ENCODE measurements at places on chromosomes 1 and 21.
A peak's percentile ranks its signal among the peaks of the same experiment; 100 is the strongest.

DNA sequence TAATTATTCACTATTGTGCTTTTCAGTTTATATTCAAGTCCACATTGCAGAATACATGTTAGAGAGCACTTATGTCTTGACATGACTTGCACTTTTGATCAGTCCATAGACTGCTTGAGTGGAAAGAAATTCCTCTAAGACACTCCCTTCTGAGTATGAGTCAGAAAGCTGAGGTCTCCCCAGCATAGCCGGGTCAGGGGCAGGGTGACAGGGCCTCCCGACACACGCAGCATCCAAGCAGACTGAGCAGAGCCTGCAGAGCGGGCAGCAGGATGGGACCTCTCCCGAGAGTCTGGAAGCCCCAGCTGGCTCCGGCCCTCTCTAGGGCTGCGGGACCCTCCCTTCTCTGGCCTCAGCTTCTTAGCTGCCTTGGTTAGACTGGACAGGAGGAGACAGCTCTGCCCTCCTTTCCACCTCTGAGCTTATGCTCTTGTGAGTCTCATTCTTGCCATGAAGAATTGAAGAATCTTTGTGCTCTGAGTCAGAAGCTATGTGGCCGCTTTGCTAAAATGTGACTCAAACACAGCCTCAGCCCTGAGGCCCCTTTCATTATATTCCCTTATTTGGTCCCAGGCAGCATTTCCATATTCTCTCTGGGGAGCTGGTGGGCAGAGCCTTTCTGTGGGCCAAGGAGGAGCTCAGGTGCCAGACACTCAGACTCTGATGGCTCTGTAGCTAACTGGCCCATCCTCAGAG, 11.2 kb upstream of the CAPN2 start:
- DNase-seq: peak; percentile 85

GRCh38 chr1:64343105-64343822, 126.7 kb upstream of the CACHD1 start:
- peak; percentile 77 for DNase-seq

DNA sequence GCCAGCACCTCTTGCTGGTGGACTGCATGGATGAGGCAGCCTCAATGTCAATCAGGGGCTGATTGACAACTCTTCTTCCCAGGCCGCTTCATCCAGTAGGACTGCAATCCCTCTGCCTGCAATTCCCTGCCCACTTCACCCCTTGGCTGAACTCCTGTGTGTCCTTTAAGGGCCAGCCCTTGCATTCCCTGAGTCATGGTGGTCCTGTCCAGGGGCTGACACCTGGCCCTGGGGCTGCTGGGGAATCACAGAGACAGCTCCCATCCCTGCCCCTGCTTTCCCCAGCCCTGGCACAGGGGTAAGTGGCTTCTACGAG, 4.6 kb upstream of the EPS8L3 start:
- DNase-seq: no peak

DNA sequence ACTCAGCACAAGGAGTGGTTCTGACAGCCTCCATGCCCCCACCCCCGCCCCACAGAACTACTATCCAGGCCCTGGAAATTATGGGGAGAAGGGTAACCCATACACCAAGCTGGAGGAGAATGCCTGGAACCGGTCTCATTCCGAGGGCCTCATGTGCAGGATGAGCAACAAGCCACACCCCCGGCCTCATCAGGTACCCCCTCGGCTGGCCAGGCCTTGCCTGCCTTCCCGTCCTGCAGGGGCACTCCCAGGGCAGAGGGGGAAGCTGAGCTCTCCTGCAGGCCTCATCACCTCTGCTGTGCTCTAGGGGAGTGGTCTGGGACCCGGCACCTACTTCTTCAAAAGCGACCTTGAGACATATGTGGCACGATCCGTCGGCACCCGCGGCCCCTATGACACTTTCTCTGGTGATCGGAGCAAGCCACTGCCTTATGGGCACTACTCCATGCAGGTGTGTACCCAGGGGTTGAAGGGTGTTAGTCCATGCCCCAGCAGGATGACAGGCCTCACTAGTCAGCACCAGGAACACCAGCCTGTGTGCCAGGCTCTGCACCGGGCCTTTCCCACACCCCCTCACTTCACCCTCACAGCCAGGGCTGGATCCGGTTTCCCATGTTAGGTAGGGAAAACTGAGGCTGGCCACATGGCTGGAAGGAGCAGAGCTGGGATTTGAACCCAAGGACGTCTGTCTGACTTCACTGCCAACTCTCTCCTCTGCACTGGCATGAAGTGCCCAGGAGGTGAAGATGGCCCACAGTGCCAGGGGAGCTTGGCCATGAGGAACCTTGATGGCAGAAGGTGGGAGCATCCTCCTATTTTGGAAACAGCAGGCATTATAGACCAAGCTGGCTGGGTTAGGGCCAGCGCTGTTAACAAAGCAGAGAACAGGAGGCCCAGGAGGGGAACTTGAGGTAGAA, 10.9 kb upstream of the TTC22 start:
- no peak for DNase-seq

DNA sequence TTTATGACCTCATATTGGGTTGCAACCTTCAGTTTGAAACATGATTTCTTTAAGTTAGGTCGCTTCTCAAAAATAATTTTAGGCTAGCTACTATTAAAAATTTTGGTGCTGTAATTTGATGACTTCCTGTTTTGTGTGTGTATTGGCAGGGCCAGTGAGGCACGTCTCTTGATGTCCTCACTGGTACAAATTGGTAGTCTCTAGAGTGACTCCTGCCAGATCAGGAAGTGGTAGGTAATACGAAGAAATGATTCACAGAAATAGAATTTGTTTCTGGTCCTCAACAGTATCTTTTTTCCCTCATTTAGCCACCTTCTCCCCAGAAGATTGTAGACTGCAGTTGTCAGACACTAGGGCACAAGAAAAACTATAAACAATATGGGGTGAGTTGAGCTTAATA, 120.9 kb upstream of the KIAA1614 start:
- no peak for DNase-seq

DNA sequence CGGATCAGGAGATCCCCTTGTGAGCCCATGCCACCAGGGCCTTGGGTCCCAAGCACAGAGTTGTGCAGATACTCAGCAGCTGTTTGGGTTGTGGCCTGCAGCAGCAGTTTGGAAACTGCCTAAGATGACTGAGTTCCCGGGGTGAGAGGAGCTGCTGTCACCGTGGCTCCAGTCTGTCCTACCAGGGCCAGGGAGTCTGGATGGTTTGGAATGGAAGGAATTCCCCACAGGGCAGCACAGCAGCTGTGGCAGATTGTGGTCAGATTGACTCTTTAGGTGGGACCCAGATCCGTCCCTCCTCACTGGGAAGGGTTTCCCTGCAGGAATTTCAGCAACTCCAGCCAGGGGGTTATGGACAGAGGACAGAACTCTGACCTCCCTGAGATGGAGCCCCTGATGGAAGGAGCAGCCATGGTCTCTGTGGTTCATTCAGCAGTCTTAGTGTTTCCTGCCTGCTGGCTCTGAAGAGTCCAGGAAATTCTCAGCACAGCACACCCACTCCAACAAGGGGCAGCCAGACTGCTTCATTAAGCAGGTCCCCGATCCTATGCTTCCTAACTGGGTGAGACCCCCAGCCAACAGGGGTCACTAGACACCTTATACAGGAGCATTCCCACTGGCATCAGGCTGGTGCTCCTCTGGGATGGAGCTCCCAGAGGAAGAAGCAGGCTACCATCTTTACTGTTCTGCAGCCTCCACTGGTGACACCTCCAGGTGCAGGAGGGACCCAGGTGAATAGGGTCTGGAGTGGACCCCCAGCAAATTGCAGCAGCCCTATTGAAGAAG, 51.5 kb upstream of the TNFSF4 start:
- DNase-seq: peak; percentile 52

DNA sequence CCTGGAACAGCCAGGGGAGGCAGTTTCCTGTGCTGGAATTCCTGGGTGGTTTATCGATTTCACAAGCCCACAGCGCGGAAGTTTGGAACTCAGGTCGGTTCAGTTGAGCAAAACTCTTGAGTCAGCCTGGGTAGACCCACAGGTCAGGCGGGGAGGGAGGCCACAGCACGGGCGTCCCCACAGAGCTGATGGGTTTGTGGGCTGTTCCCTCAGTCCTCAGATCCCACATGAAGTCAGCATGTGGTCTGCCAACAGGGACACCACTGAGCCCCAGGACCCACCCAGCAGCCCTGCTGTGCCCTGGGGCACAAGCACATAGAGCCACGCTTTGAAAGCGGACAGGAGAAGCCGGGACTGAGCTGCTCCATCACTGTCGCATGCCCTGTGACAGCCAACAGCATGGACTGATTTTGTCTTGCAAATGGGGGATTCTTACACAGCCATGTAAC, 17.4 kb downstream of the BMP8A start:
- DNase-seq: peak; percentile 38

- DNase-seq: no peak
Measured at GRCh38 chr1:81308191-81308590, 492.5 kb upstream of the ADGRL2 start.

DNA sequence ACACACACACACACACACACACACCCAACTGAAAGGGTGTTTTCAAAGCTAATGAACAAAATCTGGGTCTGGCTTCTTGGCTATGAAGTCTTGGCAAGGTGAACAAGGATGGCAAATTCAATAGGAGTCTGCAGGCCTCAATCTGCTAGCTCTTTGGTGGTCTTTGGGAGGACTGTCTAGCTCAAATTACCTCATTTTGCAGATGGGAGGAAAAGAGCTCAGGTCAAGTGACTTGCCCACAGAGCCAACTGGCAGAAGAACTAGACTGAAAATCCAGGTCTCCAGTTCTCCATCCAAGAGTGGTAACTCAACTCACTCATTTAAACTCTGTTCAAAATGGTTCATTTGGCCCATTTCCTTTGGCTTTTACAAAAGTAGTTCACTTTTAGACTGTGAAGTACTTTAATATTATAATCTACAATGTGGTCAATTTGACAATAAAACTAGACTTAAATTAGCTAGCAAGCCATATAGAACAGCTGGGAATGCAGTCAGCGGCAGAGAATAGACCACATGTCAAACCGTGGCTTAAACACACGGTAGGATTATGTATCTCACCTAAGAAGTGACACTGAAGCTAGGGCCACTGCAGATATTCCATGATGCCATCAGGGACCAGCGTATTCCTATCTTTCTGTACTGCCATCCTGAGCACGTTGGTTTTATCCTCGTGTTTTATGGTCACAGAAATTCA, 112.9 kb downstream of the APP start:
- no peak for DNase-seq

- DNase-seq: no peak
Measured at GRCh38 chr1:26346274-26347033, 7.5 kb downstream of the CRYBG2 start.

- DNase-seq: no peak
Measured at GRCh38 chr1:246503341-246503740, 3.7 kb downstream of the SMYD3 start.

DNA sequence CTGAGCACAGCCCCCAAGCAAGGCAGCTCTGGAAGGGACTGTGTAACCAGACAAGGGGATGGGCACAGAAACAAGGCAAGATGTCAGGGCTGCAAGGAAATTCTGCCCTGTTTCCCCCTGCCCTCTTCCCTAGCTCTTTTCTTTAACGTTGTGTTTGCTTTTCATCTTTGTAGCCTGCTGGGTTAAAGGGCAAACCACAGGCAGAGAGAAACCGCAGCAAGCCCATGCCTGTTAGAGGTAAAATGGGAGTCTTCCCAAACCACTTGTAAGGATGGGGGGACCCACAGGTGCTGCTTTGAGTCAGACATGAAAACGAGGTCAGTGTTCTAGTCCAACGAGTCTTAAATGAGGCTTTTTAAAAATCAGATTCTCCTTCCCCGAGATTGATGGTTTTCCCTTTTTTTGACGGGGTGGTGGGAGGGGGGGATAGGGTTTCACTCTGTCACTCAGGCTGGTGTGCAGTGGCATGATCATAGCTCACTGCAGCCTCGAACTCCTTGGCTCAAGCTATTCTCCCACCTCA, 13.3 kb downstream of the TGFBR3 start:
- no peak for DNase-seq

- peak; percentile 62 for DNase-seq
Measured at GRCh38 chr1:89855413-89856123, 34.7 kb downstream of the LRRC8D start.

DNA sequence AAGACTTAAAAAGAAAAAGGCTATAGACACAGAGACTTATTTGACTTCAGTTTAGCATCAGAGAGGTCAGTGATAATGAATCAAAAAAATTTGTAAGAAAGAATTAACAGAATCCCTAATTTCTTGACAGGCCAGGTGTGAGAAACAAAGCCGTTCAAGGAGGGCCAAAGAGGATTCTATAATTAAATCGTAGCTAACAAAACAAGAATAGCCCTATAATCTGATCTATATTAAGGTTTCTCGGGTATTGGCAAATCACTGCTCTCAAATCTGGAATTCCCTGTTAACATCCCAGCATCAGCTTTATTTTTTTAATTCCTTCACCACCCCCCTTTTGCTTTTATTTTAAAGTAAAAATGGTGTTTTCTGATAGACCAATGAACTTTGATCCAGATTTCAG, 60.3 kb downstream of the PUM1 start:
- DNase-seq: no peak

DNA sequence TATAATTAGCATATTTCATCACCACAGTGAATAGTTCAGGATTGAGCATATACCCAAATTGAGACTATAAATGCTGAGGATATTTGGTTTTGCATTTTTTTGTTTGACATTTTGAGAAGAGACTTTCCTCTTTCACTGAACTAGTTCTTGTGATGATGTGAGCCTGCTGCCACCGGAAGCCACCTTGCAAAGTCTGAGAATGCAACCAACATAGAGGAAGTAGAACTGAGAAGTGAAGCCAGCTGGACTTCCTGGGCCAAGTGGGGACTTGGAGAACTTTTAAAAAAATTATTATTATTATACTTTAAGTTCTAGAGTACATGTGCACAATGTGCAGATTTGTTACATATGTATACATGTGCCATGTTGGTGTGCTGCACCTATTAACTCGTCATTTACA, 102.3 kb downstream of the RPE65 start:
- no peak for DNase-seq

DNA sequence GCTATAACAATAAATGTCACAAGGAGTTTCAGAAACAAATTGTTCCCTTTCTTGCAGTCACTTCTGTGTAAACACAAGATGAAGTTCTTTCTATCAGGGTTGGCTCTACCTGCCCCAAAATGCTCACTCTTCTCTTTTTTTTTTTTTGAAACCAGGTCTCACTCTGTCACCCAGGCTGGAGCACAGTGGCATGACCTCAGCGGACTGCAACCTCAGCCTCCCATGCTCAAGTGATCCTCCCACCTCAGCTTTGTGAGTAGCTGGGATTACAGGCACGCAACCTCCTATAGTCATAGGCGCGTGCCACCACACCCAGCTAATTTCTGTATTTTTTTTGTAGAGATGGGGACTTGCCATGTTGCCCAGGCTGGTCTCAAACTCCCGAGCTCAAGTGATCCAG, 10.5 kb upstream of the CTNNBIP1 start:
- DNase-seq: no peak

GRCh38 chr1:226541631-226542622, 6.6 kb upstream of the STUM start:
- DNase-seq: no peak

- no peak for DNase-seq
Measured at GRCh38 chr1:236963920-236964319, 40.3 kb downstream of the MT1HL1 start.

- DNase-seq: no peak
Measured at GRCh38 chr1:209205039-209205438, 378.5 kb upstream of the CAMK1G start.

- DNase-seq: no peak
Measured at GRCh38 chr1:32353431-32353830, 8.9 kb downstream of the FAM229A start.

All from AG20443 (cell line).